ENCODE measurements at places on chromosomes 2 and 18.

GRCh38 chr2:8306530-8307351, 375.1 kb upstream of the ID2 start:
- DNase-seq: peak; percentile 18

- DNase-seq: no peak
Observed at GRCh38 chr2:152083202-152083875, 15.5 kb downstream of the CACNB4 start.

DNA sequence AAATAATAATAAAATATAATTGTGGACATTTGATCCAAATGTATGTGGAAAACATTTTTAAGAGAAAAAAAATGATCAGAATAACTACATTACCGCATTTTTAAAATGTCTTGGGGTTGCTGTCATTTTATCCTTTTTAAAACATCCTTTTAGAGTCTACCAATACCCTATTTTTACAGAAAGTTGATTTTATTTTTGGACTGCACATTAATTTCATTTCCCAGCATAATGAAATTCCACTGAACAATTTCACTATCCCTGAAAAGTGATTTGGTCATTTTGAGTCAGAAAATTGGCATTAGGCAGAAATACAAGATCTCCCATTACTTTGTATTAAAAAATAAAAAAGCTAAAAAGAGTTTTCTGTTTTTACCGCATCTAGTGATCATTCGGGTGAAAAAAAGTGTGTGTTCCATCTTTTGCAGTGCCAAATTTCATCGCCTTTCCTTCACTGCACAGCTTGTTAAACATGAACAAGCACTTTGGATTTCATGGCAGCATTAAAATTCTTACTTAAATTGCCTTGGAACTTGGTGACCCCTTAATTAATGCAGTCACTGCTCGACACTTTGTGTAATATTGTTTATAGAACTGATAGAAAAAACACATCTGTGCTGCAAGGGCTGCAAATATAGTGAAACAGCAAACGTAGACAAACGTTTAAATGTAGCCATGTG, 611.7 kb downstream of the TSN start:
- no peak for DNase-seq

DNA sequence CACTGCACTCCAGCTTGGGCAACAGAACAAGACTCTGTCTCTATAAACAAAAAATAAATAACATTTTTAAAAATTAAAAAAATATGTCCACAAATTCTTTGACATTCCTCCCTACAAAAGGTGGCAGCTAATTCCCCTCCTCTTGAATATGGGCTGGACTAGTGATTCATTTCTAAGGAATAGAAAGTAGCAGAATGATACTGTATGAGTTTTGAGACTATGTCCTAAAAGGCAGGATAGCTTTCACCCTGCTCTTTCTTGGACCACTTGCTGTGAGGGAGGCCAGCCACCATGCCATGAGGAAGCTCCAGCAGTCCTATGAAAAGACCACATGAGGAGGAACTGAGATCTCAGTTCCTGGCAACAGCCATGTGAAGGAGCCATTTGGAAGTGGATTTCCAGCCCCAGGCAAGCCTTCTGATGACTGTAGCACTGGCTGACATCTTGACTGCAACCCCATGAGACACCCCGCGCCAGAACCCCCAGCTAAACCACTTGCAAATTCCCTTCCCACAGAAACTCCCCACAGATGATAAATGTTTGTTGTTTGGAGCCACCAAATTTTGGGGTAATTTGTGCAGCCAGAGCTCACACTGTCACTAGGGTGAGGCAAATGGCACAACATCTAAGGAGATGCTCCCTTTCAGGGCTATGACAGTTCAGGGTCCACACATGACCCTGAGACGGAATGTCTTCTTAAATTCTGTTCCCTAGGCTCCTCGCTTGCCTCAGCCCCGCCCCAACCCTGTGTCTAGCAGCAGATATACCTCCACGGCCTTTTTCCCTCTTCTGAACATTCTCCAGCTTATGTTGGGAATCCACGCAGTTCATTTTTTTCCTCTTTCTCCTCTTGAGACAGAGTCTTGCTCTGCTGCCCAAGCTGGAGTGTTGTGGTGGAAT, 17.1 kb upstream of the ATOH8 start:
- DNase-seq: no peak

DNA sequence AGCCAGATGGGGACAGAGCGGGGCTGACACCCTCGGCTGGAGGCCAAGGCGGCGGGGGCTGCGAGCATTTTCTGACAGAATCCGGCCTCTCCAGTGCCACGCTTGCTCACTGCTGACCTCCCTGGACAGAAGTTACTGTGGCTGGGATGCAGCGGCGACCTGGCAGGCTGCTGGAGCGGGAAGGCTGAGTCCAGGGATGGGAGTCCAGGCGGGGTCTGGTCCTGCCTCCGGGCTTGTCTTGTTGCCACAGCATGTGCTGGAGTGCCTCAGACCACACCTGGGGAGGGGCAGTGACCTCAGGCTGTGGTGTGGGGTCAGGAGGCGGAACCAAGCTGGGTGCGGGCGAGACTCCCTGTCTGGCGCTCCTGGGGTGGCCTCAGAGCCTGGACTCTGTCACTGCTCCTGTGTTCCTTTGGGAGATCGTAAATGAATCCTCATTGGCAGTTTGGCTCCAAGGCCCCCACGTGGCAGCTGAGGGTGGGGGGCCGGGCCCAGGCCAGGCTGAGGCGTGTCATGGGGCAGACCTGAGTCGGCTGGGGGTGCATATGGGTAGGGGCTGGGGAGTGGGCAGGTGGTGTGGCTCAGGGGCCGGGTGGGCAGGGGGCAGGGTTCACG, 5.5 kb downstream of the BOK start:
- DNase-seq: no peak

- DNase-seq: no peak
Observed at GRCh38 chr2:176081376-176081836, 2.4 kb downstream of the EVX2 start.

DNA sequence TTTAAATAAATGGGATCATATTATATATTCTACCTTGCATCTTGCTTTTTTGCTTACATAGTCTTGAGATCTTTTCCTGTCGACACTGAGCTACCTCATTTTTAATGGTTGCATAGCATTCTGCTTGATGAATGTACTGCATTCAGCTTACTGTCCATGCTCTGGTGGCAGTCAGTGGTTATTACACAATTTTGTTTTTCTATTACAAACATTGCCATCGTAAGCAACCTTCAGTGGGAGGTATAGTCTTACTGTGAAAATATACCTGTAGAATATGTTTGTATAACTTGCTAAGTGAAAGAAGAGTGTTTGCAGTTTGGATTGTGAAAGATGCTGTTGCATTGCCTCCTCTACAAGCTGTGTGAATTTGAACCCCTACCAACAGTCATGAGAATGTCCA, 43.4 kb downstream of the UBXN4 start:
- DNase-seq: peak; percentile 37

GRCh38 chr2:25462021-25462420, 120.3 kb upstream of the DNMT3A start:
- DNase-seq: no peak

DNA sequence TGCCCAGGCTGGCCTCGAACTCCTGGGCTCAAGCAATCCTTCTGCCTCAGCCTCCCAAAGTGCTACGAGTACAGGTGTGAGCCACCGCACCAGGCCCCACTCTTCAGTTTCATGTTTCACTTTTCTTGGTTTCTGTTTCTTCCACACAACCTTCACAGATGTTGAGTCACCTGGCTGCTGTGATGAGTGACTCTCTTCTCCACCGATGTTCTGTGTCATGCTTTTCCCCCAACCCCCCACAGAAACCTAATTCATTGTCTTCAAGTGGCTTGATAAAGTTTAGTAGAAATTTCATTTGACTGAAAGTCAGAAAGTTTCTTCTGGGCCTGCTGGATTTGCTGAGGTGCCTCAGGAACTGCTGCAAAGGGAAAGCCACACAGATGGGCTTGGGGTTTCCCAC, 78.5 kb downstream of the SPHKAP start:
- DNase-seq: peak; percentile 58

GRCh38 chr2:158686210-158686691, 108.9 kb upstream of the DAPL1 start:
- DNase-seq: peak; percentile 5

GRCh38 chr2:102514061-102514785, 41.2 kb downstream of the SLC9A4 start:
- DNase-seq: peak; percentile 94

- peak; percentile 82 for DNase-seq
Observed at GRCh38 chr2:171762879-171763573, 75.8 kb downstream of the DYNC1I2 start.

DNA sequence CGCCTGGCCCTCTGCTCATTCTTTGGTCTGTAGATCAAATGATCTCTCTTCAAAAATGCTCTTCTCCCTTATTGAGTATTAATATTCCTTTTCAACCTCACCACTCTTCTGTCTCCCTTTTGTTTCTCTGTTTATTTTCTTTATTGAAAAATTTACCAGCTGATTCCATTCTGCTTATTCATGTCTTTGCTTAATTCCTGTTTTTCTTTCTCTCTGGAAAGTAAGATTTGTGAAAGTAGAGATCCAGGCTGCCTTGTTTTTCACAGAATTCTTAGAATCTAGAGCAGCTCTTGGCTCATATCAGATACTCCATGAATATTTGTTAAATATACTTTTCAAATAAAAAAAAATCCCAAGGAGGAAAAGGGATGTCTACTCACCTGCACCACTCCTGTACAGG, 157.0 kb downstream of the DOCK10 start:
- DNase-seq: no peak

DNA sequence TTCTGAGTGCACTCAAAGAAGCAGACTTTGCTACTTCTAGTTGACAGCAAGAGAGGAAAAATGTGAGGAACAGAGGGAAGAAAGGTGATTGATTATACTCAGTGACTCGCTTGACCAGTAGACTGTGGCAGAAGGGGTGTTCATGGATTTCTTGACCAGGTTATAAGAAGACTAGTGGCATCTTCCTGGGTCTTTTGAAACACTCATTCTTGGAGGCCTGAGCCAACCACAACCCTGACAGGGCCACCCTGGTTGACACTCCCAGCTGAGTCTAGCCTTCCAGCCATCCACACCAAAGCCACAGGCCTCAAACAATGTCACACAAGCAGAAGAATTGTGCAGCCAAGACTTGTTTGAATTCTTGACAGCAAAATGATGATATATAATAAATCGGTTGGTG, 366.3 kb downstream of the SS18 start:
- no peak for DNase-seq

- DNase-seq: no peak
Observed at GRCh38 chr2:241199286-241199685, 10.8 kb downstream of the ANO7 start.

GRCh38 chr2:119407430-119408220, 24.0 kb upstream of the TMEM37 start:
- DNase-seq: peak; percentile 65

DNA sequence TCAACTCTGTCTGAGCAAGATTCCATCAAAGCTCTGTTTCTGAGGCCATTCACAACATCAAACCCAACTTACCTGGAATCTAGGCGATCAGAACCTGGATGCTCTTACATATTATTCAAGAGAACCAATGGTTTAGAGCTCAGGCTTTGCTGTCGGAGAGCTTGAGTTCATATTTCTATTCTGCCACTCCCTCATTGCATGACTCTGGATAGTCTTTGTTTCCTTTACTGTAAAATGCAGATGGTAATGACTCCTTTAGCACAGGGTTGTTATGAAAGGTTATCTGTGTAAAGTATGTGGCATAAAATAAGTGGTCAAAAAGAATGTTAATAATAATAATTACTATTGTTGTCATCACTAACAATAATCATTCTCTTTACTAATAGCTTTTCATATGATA, 12.6 kb downstream of the RELCH start:
- no peak for DNase-seq

- DNase-seq: no peak
Observed at GRCh38 chr2:67216103-67216502, 181.0 kb upstream of the ETAA1 start.

DNA sequence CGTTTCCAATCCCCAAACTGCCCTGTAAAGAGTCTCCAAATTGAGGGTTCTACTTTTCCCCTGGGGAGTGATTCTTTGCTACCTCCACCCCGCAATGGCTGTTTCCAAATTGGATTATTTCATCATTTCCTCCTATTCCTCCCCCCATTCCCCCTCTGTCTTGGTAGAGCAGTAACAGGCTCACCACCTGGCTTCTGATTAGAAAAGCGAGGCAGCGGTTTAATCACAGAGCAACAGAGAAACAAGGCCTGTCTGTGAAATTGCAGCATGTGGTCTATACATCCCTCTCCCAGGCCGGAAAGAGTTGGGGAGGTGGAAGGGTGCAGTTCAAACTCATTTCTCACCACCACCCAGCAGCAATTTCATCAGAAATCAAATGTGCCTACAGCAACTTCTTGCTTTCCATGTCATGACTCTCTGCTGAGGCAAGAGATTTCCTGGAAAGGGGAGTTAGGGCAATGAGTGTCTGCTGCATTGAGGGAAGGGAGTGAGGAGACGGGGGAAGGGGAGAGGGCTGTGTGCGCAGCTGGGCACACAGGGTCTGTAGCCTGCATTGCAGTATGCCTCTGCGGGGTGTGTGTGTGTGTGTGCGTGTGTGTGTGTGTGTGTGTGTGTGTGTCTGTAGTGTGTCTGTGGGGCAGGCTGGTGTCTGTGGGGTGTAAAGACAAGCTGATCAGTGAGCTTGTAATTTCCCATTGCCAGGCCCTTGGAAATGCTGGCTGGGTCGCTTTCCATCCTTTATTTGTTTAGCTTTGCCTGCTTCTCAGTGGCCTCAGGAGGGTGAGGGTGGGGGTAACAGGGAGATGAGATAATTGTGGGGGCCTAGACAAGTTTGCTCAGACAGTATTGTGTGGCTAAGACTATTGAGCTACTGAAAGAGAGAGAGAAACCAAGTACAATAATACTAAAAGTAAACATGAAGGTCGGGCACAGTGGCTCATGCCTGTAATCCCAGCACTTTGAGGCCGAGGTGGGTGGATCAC, 13.5 kb upstream of the IGFBP2 start:
- DNase-seq: no peak

DNA sequence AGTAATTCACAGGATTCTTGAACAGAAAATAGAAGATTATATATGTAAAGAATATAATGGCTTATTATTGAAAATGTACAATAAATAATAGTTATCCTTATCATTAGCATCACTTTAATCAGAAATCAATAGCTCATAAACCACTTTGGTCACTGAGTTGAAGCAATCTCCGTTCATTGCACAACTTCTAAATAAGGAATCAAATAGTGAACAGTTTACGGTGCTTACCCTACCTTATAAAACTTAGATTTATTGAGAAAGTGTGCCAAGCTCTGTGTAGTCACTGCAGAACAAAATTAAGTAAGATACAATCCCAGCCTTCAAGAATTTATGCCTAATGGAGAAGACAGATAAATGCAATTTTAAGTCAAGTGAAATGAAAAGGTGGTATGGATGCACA, 6.7 kb downstream of the VSNL1 start:
- no peak for DNase-seq
